ENCODE measurements at places on chromosomes 11 and 22.

DNA sequence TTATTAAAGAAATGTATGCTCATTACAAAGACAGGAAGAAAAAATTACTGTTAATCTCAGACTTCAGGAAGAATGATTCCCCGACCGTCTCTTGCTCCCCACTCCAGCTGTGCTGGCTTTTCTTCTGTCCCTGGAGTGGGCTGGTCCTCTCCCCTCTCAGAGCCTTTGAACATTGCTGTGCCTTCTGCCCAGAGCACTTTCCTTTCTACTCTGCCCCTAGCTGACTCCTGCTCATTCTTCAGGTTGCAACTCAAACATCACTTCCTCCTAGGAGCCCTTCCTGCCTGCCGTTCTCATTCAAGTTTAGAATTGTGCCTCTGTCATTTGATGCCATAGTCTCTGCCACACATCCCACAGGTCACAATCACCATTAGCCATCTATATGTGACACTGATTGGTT lies 329.5 kb downstream of the MIAT start:
- DNase-seq, result no peak

DNA sequence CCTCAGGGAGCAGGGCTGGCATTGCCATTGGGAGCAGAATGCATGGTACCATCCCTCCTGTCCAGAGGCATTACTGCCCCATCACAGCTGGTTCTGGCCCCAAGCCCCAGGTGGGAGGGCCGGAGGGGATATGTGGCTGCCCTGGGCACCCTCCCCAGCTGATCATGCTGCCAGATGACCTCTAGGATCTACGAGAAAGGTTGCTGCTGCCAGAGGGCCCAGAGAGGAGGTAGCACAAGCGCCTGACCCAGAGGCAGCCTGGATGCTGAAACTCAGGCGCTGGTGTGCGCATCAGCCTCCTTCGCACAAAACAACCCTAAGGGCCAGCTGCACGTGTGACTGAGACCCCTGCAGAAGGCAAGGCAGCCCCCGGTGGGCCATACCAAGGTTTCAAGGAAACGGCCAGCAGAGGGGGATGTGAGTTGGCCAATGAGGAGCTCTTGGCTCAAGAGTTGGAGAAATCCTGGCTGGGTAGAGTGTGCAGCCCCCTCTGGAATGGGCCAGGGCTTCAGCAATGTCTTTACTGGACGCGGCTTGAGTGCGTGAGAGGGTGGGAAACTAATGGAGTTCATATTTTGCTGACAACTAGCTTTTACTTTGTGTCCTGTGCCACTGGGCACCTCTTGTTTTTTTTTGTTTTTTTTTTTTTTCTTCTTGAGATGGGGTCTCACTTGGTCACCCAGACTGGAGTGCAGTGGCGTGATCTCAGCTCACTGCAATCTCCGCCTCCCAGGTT lies 88.3 kb upstream of the PARVA start:
- DNase-seq, result peak; percentile 32

DNA sequence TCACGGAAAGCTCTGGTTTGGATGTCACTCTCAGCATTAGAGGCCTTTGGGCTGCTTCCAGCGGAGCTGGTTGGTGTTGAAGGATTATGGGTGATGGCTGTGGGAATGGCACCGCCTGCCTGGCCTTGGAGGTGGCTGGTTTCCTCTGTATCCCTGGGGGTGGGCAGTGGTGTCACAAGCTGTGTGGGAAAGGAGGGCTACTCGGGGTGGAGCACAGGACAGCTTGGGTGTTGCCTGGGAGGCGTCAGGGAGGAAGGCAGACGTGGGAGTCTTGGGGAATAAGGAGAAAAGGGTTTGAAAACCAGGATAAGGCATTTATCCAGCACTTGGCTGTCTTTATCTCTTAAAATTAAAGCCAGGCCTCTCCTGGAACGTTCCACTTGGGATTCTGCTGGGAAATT lies 71.8 kb downstream of the ADAMTS15 start:
- no peak for DNase-seq

DNA sequence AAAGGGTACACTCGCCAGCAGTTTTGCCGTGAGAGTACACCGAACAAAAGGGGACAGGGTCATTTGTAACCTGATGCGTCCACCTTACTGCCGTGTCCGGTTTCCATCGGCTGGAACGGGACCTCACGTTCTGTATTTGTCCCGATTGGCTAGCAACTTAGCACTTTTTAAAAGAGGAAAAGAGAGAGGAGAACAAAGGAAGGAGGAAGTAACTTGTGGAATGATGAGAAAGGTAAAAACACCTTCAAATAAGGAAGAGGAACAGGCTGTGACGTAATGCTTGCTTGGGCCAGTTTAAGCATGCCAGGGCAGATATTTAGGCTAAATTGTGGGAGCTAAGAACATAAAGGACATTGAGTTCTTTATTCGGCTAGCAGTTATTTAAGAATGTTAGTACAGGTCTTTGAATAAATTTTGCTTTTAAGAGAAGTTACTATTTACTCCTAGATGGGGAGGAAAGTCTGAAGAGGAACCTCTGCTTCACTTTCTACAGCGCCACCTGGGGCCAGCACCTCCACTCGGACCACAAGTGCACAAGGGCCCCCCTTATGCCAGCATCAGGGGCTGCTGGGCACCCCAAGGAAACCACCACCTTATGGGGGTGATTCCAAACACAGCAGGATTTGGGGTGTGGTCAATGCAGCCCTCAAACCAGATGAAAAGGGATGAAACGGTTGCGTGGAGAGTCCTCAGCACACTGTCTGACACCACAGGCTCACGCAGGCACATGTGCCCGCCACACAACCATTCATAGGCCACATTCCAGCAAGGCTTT lies 5.8 kb downstream of the ARSA start:
- no peak for DNase-seq

DNA sequence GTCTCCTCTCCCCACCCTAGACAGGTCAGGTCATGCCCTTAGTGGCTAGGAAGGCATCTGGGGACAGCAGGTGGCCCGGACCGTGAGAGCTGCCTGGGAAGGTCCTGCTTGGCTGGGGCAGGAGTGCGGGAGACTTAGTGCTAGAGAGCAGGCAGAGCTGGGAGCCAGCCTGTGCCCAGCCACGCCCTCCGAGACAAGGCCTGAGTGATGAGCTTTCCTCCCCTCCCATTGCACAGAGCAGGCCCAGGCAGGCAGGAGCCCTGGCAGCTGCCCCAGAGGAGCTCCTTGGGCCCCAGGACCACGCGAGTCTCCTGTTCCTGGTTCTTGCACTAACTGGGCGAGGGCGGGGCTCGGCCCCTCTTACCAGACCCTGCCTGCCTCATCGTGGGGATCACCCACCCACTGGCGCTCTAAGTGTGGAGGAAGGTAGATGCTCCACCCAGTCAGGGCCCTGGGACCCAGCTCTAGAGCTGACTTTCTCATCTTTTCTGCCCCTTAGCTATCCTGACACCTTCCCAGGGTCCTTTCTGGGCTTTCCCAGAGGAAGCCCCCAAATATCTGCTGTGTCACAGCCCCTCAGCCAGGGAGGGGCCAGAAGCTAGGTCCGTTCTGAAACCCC lies 44.9 kb downstream of the MACROD1 start:
- DNase-seq, result peak; percentile 40

- no peak for DNase-seq
Measured at GRCh38 chr11:41040474-41040873, 419.0 kb downstream of the LRRC4C start.

- no peak for DNase-seq
Measured at GRCh38 chr11:120137611-120138521, at the start of gene TRIM29. Gene TRIM29 (minus strand): TSS chr11:120138113. CDS start chr11:120138031, 82 bp downstream.

DNA sequence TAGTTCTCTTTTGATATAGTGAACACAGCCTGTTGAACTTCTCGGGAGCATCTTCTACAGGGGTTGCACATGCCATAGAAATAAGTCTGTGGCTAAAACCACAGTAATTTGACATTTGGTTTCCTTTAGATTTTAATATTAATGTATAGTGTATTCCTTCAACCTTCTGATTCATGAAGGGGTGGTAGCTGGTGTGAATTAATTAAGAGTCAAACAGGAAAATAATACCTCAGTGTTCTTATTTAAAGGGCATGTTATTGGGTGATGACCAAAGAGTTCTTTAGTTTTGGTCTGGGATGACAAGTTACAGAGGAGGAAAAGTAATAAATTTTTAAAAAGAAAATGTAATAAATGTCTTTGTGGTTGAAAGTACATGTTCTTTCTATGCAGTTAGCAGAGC lies 86.8 kb downstream of the PDHX start:
- DNase-seq, result no peak

DNA sequence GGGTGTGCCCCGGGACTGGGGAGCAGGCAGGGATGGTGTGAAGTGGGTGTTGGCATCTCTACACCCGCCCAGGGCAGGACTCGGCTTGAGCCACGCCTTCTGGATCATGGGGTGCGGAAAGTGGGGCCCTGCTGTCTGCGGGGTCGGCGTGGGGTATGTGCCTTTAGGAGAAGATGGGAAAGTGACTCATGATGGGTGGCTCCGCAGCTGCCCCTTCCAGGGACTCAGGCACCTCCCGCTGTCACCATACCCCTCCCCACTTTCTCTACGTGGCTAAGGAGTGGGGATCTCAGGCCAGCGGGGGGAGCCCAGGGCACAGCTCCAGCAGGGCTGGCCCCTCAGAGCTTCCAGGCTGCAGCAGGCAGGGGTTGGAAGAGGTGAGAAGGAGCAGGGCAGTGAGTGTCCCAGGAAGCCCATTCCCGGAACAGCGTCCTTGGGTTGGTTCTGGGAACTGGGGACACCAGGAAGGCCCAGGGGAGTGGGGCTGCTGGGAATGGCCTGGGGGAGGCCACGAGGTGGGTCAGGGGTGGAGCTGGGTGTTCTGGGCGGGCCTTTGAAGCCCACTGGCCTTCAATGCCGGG lies 102.9 kb upstream of the FGF3 start:
- DNase-seq, result no peak

DNA sequence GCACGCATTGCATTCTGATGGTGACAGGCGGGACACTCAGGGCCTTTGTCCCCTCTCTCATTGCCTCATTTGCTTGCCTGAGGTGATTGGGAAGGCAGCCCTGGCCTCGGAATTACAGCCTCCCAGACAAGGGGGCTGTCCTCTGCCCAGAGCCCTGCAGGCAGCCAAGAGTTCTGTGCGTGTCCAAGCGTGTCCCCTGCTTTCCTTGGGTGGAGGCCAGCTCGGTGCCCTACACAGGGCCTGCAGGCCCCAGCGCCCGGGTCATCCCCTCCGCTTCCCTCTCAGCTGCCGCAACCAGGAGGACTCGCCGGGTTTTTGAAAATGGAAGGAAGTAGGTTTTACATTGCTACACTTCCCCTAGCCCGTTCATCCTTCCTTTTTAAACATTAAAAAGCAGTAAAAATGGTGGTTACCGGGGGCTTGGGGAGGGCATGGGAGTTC lies 1.9 kb downstream of the GRAMD4 start:
- peak; percentile 75 for DNase-seq

- DNase-seq, result no peak
Measured at GRCh38 chr22:31284281-31285155, 7.8 kb downstream of the PIK3IP1 start.

GRCh38 chr11:71373791-71374454 lies 74.3 kb downstream of the DHCR7 start:
- no peak for DNase-seq

- no peak for DNase-seq
Measured at GRCh38 chr22:33116841-33117547, 58.8 kb upstream of the SYN3 start.

GRCh38 chr22:46851941-46852340 lies 89.5 kb downstream of the TBC1D22A start:
- DNase-seq, result no peak

- DNase-seq, result no peak
Measured at GRCh38 chr22:20421507-20421874, 16.1 kb downstream of the SCARF2 start.

DNA sequence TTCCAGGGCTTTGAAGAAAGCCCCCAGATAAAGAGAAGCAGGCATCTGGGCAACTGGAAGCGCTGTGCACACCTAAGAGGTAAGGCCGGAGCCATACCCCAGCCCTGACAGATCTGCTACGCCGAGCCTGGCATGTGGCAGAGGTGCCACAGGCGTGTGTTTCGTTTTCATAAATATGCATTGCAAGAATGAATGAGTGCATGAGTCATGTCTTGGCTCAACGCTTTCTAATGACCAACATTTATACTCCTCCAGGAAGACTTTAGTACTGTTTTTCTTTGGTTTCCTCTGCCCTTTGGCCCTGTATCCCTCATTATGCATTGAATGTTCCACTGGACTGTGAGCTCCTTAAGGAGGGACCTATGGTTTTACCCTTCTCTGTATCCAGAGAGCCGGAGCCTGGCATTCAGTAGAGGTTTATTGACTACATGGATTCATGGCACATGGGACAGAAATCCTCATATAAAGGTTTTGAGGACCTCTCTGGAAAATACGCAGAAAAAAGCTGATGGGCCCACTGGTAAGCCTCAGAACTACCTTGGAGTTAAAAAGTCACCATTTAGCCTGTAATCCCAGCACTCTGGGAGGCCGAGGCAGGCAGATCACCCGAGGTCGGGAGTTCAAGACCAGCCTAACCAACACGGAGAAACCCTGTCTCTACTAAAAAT lies 38.9 kb upstream of the CSNK2A3 start:
- no peak for DNase-seq

- no peak for DNase-seq
Measured at GRCh38 chr22:25137577-25138525, 61.8 kb upstream of the CRYBB3 start.

DNA sequence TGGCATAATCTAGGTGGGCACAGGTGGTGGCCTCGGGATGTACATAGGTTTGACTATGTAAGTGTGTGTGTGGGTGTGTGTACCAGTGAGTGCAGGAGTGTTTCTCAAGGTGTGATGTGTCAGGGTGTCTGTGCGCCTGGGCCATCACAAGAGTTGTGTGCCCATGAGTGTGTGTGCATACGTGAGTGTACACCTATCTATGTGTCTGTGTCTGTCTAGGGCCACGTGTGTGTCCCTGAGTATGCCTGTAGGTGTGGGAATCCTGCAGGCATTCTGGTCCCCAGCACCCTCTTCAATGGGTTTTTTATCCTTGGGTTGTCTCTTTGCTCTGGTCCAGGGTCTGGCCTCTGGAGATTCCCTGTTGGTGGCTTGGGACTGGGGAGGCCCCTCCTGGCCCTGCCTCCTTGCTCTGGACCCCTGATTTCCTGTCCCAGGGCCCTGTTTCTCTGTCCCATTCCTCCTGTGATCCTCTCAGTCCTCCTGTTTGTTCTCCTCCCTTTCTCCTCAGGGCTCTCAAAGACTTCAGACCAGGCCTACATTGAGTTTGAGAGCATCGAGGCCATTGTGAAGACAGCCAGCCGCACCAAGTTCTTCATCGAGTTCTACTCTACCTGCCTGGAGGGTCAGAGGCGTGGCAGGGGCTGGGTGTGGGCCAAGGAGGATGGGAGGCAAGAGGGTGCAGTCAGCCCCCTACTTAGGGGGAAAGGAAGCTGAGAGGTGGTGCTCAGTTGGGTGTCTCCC lies 9.4 kb downstream of the INPPL1 start:
- DNase-seq, result no peak

DNA sequence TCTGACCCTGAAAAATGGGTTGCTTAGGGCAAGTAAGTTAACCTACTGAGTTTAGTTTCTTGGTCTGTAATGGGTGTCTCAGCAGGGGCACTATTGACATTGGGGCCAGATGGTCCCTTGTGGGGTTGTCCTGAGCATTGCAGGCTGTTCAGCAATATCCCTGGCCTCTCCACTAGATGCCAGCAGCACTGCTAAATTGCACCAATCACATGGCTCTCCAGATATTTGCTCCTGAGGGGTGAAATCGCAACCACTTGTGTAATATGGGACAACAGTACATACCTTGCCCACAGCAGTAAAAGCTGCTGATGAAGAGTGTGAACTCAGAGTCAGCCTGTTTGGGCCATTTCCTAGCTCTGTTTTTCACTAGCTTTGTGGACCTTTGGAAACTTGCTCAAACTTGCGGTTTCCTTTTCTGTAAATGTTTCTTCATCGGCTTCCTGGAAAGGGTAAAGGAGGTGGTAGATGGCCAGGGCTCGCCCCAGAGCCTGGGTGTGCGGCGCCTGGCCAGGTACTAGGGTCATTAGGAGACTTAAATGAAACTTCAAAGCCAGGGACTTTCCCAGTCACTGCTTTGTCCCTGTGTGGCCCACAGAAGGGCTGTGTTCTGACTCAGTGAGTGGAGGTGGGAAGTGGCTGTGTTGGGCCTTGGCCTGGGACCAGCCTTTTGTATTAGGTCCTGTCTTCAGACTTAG lies 13.0 kb downstream of the NCF4 start:
- DNase-seq, result peak; percentile 30

Measured in BE2C (cell line).